T-helper 17 cell (primary cell): ENCODE measurements at places on chromosomes 12 and 14. TPM values are rescaled to one million over a fixed set of nuclear protein-coding genes. Genes with fewer than 3 reads are reported as not detected.

PROX2 gene
- not detected for total RNA-seq

RFX4 gene
- not detected for total RNA-seq

TAS2R8 gene
- total RNA-seq: not detected

RNASE7 gene
- total RNA-seq: not detected

KITLG gene
- not detected for total RNA-seq

DPPA3 gene
- total RNA-seq: not detected

DNA sequence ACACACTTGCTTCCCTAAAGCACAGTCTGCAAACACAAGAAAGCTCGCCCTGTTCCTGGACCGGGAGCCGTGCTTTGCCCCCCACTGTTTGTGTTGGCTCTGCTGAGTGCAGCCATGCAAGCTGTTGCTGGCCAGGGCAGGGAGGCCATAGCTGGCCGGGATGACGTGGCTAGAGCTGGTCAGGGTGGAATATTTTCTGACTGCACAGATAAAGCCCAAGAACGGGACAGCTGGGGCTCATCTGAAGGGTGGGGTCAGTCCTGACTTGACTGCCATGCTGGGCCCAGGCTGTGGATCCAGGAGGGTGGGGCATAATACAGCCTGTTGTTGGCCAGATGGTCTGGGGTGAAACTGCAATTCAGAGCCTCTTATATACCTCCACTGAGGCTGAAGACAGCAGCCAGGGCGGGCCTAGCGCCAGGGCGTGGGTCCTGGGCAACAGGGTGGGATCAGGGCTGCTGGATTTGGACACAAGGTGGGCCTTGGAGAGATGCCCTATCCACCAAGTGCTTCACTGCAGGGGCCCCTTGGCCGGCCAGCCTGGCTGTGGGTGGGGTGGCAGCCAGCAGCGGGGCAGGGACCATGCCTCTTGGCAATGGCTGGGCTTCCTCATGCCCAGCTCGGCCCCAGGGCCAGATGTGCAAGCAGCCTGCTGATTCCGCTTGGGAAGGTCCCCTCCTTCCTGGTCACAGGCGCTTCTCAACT, 14.8 kb downstream of the KMT5A start:
- no peak for DNase-seq

- no peak for DNase-seq
Measured at GRCh38 chr14:70086685-70087379, 101.9 kb downstream of the SLC8A3 start.

GRCh38 chr14:50348933-50349332, 36.8 kb downstream of the DMAC2L start:
- DNase-seq: no peak

DNA sequence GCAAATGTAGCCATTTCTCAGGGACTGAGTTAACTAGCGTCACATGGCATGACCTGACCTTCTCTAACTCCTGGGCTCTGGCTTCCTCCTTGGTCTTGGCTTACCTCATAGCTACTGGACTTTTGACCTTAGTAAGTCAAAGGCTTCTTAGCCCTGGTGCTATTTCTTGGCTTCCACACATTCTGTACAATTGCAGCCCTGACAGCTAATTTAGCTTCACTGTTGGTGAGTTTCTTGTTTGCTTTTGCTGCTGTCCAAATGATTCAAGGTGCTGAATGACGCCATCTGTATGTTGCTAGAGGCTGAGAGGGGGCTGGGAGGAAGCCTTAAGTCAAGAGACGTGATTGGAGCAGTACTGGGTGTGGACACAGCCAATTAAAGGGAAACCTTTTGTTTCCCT, 202.7 kb downstream of the PRKD1 start:
- no peak for DNase-seq

DNA sequence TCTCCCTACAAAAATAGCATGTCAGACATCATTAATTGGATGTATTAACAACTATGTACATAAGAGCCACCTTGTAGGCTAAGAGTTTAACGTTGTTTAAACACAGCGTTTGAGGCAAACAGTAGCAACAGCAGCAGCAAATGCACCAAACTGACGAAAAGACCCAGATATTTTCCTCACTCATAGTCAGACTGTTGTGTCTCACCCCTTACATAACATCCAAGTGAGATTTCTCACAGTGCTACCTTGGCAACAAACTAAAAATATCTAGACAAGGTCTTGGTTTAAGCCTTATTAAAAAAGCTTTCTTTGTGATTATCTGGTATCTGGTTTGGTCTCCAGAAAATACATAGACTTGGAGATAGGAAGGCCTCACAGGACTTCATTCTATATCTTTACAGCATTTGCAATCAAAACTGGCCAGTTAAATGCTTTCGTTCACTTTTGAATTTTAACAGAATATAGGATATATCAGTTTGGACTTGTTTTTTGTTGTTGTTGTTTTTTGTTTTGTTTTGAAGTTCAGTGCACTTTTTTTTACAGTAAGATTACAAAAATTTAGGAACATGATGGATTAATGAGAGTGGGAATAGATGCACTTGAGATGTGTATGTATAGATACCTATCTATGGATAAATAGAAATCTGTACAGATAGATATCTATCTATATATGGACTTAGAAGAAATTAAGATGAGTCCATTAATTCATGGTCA, 4.1 kb downstream of the BHLHE41 start:
- DNase-seq: no peak

DNA sequence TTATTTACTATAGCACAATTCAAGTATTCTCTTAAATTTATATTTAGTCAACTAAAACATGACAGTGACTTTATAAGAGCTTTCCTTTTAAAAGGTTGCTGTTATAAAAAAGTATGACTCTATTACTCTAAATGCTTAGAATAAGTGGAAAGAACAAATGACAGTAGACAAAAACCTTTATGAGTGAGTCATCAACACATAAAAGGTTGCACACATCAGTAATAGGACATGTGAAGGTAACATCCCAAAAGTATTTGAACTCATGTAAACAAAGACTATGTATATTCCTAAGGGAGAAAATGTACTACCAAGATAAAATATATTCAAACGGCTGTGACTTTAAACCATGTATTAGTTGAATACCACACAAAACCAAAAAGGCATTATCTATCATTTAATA, 98.8 kb downstream of the PAWR start:
- DNase-seq: no peak
